ENCODE measurements at places on chromosomes 2 and 18. TPM values are rescaled to one million over a fixed set of nuclear protein-coding genes. Genes with fewer than 3 reads are reported as not detected.

POTEC gene
- total RNA-seq: not detected

UNC80 gene
- not detected for total RNA-seq

NCK2 gene
- total RNA-seq: 76.1 TPM

SLC40A1 gene
- total RNA-seq: 2.7 TPM

DNA sequence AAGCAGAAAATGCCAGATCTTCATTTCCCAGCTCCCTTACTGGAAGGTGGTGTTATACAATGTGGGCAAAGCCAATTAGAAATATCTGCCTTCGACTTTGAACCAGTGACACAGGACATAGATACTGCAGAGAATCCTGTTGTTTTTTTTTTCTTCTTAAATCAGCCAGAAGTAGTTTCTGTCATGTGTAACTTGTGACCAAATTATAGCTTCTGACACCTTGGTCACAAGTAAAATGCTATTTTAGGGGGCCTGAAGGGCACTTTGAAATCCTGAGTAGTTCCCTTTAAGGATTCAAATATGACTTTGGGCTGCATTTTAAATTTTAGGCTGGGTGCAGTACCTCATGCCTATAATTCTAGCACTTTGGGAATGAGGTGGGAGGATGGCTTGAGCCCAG is 89.0 kb upstream of the TLK1 start:
- no peak overlapping the region for H3K4me3 ChIP-seq
- no peak overlapping the region for H3K27ac ChIP-seq
- H3K4me1 ChIP-seq: peaks cover 31% of the 10 kb centered on the region
- no peak for DNase-seq

DNA sequence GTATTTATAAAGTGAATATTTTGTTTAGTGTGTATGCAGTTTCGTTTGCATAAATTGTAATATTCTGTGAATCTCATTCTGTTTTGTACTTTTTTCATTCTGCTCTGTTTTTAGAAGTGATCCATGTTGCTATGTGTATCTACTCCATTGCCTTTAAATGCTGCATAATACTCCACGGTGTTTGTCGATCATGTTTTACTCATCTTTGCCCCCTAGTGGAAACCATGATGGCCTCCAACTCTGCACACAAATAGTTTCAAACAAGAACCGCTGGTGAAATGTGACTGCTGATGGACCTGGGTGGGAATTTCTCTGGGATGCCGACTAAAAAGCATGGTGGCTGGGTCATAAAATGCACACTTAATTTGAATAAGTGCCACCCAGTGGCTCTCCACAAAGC is 32.0 kb upstream of the SKOR2 start:
- no peak for DNase-seq
- H3K27ac ChIP-seq: no peak overlapping the region
- no peak overlapping the region for H3K4me3 ChIP-seq
- H3K27me3 ChIP-seq: no peaks in the 10 kb centered on the region
- H3K36me3 ChIP-seq: no peaks in the 10 kb centered on the region
- no peaks in the 10 kb centered on the region for H3K4me1 ChIP-seq

GRCh38 chr18:8615397-8616027 is 6.3 kb downstream of the RAB12 start:
- no peak overlapping the region for H3K27ac ChIP-seq
- H3K27me3 ChIP-seq: no peaks in the 10 kb centered on the region
- peaks cover 31% of the 10 kb centered on the region for H3K4me1 ChIP-seq
- H3K4me3 ChIP-seq: no peak overlapping the region

- H3K4me3 ChIP-seq: no peak overlapping the region
- peaks cover 6% of the 10 kb centered on the region for H3K27me3 ChIP-seq
These were observed 193.8 kb downstream of the RBM43 start for GRCh38 chr2:151067658-151068369.

C2orf78 gene
- not detected for total RNA-seq

- DNase-seq: no peak
- H3K4me1 ChIP-seq: no peaks in the 10 kb centered on the region
- peaks cover 21% of the 10 kb centered on the region for H3K27me3 ChIP-seq
These were observed 7.7 kb downstream of the SLC30A3 start for GRCh38 chr2:27255187-27255586.

C2orf92 gene
- total RNA-seq: 6.5 TPM

MALL gene
- total RNA-seq: 0.50 TPM

GRCh38 chr18:42781298-42781815 is 334.1 kb downstream of the RIT2 start:
- no peak for DNase-seq
- no peaks in the 10 kb centered on the region for H3K4me1 ChIP-seq
- no peak overlapping the region for H3K4me3 ChIP-seq
- no peaks in the 10 kb centered on the region for H3K36me3 ChIP-seq
- no peaks in the 10 kb centered on the region for H3K27me3 ChIP-seq

GNAL gene
- total RNA-seq: 0.04 TPM

DNA sequence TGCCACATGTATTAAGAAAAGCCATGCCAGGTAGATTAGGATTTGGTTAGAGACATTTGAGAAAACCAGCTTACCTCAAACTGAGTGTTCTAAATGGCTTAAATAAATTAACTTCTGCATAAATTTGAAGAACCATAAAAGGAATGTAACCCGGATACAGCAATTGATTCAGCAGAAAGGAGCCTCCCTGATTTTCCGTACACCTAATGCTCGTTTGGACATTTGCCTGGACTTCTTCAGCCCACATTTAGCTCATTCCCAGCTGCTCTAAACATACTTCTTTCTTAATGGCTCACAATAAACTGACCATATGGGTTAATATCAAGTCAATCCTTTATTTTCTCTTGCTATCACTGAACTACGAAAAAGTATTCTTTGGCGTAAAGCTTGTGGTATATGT is 392.4 kb downstream of the ZNF516 start:
- H3K4me3 ChIP-seq: no peak overlapping the region
- H3K4me1 ChIP-seq: no peaks in the 10 kb centered on the region
- no peak overlapping the region for H3K27ac ChIP-seq
- H3K27me3 ChIP-seq: no peaks in the 10 kb centered on the region

CXCR4 gene
- total RNA-seq: 102 TPM

GRCh38 chr2:11679486-11680181 is 9.6 kb upstream of the NTSR2 start:
- H3K4me3 ChIP-seq: no peak overlapping the region
- no peaks in the 10 kb centered on the region for H3K4me1 ChIP-seq
- DNase-seq: no peak
- no peaks in the 10 kb centered on the region for H3K36me3 ChIP-seq
- H3K27me3 ChIP-seq: no peaks in the 10 kb centered on the region

GDF7 gene
- not detected for total RNA-seq

GRCh38 chr2:177929662-177930522 is 142.7 kb downstream of the PDE11A start:
- H3K27ac ChIP-seq: no peak overlapping the region
- no peaks in the 10 kb centered on the region for H3K4me1 ChIP-seq
- no peak overlapping the region for H3K4me3 ChIP-seq
- H3K27me3 ChIP-seq: no peaks in the 10 kb centered on the region

C1QL2 gene
- total RNA-seq: not detected

C2orf66 gene
- total RNA-seq: not detected

DNA sequence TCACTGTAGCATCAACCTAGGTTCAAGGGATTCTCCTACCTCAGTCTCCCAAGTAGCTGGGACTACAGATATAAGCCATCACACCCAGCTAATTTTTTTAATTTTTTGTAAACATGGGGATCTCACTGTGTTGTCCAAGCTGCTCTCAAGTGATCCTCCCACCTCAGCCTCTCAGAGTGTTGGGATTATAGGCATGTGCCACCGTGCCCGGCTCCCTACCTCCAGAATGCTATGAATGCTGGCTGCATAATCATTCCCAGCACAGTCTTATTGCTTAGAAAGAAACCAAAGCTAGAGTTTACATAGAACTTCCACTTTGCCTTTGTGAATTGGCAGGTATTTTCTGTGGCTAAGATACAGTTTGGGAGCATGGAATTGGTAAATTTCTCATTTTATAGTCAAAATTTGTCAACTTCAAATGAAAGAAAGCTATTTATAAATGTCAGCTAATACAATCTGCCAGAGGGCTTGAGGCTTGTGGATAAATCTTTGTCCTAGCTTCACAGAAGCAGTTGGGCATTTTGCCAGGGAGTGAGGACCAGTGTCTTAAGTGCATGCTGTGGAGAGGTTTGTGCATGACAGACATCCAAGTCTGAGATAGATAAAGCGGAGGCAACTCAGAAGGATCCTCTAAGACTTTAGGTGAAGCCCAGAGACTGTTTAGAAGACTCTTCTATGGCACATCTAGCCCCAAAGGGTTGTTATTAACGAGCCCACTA is 175.4 kb downstream of the ANTXR1 start:
- no peak overlapping the region for H3K27ac ChIP-seq
- no peak overlapping the region for H3K4me3 ChIP-seq
- H3K27me3 ChIP-seq: peaks cover 4% of the 10 kb centered on the region

GRCh38 chr2:172823261-172823850 is 87.7 kb downstream of the RAPGEF4 start:
- H3K27ac ChIP-seq: no peak overlapping the region
- H3K4me1 ChIP-seq: no peaks in the 10 kb centered on the region
- no peaks in the 10 kb centered on the region for H3K27me3 ChIP-seq
- no peak for DNase-seq
- H3K36me3 ChIP-seq: no peaks in the 10 kb centered on the region

DNA sequence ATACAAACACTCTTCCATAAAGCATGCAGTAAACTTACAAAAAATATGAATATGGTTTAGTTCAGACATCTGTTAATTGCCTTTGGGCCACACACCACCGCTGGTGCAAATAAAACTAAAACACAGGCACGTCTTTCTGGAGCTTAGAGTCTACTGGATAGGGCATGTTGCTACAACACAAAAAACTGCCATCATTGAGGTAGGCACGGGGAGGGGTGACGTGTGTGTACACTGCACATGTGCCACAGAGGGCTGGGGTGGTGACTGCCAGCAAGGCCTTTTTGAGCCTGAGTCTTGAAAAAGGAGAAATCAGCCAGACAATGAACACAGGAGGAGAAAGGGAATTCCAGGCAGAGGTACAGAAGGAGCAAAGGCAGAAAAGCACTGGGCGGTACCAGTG is 5.1 kb downstream of the SERPINE2 start:
- H3K4me3 ChIP-seq: no peak overlapping the region
- H3K27me3 ChIP-seq: peaks cover 9% of the 10 kb centered on the region
- no peaks in the 10 kb centered on the region for H3K36me3 ChIP-seq
- peaks cover 5% of the 10 kb centered on the region for H3K4me1 ChIP-seq
- no peak for DNase-seq

DNA sequence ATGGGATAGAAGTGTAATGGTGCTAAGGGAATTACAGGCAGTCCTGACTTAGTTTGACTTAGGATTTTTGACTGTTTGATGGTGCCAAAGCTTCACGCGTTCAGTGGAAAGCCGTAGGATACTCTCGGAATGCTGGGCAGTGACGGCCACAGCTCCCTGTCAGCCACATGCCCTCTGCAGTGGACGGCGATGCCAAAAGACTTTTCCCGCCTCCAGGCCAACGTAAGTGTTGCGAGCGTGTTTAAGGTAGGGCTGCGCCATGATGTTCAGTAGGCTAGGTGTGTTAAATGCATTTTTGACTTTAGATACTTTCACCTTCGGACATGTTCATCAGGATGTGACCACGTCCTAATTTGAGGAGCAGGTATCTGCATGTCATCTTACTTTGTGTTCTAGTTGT is 63.4 kb downstream of the DCDC2C start:
- no peak overlapping the region for H3K27ac ChIP-seq
- no peaks in the 10 kb centered on the region for H3K27me3 ChIP-seq
- no peaks in the 10 kb centered on the region for H3K36me3 ChIP-seq
- no peak for DNase-seq

GRCh38 chr2:133333181-133333580 is 235.1 kb downstream of the NCKAP5 start:
- H3K27me3 ChIP-seq: no peaks in the 10 kb centered on the region
- H3K27ac ChIP-seq: no peak overlapping the region
- no peaks in the 10 kb centered on the region for H3K4me1 ChIP-seq
- no peak overlapping the region for H3K4me3 ChIP-seq
- H3K36me3 ChIP-seq: no peaks in the 10 kb centered on the region

DNA sequence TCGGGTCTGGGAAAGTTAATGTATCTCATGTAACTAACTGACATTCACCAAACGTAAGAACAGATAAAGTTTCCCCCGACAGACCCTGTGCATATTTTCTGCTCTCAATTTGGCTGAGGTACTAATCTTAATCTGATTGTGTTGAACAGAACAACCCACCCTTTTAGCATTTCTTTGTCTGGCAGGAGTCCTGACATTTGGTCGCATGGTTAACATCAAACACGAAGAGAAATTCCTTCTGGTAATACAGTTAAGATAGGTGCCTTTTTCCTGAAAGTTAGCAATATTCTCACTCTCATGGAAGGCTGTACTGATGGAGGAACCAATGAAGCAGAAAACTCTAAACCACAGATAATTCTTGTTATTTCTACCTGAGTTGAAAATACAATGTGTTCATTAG is 520.8 kb downstream of the PARD3B start:
- no peaks in the 10 kb centered on the region for H3K4me1 ChIP-seq
- DNase-seq: no peak
- no peaks in the 10 kb centered on the region for H3K36me3 ChIP-seq
- H3K4me3 ChIP-seq: no peak overlapping the region
- no peak overlapping the region for H3K27ac ChIP-seq

DNA sequence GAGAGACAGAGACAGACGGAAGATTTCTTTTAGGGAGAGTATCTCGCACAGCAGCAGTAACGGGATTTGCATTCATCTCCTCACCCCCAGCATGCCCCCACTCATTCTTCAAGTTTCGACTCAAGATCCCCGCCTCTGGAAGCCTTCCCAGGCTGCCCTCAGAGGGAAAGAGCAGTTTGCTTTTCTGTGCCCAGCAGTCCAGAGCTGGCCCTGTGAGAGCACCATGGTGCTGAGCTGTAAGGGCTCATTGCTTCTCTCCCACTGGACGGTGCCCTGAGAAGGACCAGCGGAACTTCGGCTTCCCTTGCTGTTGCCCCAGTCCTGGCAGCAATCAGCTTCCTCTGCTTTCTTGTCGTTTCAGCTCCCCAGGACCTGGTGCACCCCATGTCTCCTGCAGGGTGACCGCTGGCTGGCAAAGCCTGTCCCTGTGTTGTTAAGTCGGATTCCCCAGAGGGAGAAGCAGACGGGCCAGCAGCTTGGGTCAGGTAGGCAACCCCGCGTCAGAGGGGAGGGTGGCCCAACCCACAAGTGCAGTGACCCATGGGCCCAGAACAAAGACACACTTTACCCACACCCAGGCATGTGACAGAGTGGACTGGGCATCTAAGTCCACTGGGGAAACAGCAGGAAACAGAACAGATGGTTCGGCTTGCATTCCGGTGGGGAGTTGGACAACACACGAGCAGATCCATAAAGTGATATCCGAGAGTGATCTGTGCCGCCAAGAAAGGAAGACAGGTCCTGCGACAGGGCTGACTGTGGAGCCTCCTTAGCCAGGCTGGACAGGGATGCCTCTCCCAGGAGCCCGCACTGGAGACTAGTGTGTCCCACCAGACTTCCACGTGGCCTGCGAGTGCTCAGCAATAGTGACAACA is 36.6 kb downstream of the TMEM177 start:
- H3K4me1 ChIP-seq: no peaks in the 10 kb centered on the region
- H3K27ac ChIP-seq: no peak overlapping the region
- DNase-seq: no peak
- no peak overlapping the region for H3K4me3 ChIP-seq
- no peaks in the 10 kb centered on the region for H3K27me3 ChIP-seq
- no peaks in the 10 kb centered on the region for H3K36me3 ChIP-seq

Data from CD8-positive, alpha-beta memory T cell (primary cell).